ENCODE measurements at places on chromosomes 5 and 9.

- no peak for DNase-seq
Observed at GRCh38 chr9:27572566-27572917, 739 bp downstream of the C9orf72 start.

DNA sequence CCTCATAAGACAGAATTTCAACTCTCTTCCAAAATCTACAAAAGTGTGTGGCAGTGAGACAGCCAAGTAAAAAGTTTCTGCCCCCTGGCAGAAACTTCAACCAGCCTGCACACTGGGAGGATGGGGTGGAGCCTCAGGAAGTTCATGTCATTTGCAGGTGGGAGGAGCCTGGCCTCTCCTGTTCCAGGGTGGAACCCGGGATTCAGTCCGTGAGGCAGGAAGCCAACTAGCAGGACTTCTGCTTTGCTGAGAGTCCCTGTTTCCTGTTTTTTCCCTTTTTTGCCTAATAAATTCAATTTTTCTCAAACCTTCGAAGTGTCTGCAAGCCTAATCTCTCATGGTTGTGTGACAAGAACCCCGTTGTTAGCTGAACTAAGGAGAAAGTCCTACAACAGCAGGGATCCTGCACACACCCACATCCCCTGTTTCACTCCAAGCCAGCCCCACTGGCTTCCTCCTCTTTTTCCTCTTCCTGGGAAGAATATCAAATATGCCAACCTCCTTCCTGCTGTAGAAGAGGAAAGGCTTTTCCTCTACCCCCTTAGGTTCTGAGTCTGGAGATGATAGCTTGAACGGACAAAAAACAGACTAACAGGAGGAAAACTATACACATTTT lies 69.3 kb downstream of the ALDH7A1 start:
- no peak for DNase-seq

DNA sequence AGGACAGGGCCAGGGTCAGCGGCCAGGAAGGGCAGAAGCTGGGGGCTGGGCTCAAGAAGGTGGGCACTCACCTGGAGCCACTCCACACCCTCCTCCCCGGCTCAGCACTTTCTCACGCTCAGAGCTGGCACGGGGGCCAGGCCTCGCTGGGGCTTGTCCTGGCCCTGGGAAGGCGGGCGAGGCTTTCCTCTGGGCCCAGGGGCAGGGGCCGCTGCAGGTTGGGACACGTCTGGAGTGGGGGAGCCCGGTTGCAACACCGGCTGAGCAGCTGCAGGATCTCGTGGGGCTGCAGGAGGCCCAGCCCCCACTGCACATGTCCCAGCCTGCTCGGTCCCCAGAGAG lies 38.9 kb upstream of the EGFL7 start:
- DNase-seq = no peak

GRCh38 chr5:154849791-154850201 lies 607 bp downstream of the FAXDC2 start:
- no peak for DNase-seq

GRCh38 chr9:82680179-82680935 lies 382.6 kb downstream of the RASEF start:
- DNase-seq = peak; percentile 45

- DNase-seq = no peak
Observed at GRCh38 chr5:107861565-107861964, 190.8 kb upstream of the EFNA5 start.

GRCh38 chr9:34985311-34985899 lies 4.1 kb upstream of the DNAJB5 start:
- DNase-seq = peak; percentile 45

All from NCI-H1694 (cell line).